Non-pigmented ciliary epithelial cell (primary cell): ENCODE measurements at places on chromosomes 4 and X.

GRCh38 chr4:95641571-95641970 is 92.8 kb upstream of the UNC5C start:
- DNase-seq, result no peak

DNA sequence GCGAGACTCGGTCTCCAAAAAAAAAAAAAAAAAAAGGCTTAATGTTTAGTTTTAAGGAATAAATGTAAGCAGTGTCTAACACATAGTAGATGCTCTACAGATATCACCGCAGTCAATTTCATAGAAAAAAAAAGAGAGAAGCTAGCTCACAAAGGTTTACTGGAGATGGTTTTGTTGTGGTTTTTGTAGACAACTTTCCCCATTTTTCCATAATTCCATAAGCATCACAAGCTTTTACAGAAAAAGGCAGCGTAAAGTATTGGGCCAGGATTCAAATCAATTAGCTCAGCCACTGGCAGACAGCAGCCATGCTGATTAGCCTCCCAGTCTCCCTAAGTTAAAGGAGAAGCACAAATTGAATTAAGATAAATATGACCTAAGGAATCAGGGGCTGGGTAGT is 1.5 kb downstream of the GRSF1 start:
- no peak for DNase-seq

- no peak for DNase-seq
Measured at GRCh38 chr4:3114377-3114776, 39.9 kb downstream of the HTT start.

DNA sequence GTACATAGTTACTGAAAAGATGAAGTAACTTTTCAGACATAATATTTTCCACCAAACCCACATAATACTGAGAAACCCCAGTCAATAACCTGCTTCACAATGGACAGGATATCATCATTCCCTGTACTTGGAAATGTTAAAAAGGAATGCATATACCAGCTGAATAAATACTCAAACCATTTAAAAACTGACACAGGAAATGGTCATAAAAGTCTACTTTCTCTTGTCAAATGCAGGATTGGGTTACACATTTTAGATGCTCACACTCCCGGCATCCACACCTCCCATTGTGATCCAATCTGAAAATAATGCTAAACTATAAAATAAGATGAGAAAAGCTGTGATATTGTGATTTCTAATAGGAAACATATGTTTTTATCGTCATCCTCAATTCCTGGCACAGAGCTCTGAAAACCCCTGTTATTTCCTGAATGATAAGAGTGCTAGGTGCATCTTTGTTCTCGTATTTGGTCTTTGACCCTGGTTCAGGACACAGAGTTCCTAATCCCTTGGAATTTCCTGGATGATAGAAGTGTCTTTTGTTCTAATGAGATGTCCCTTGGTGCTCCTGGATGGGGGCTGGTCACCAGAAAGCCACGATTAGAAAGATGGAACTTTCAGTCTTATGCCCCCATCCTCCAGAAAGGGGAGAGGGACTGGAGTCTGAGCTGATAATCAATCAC is 821.3 kb downstream of the TRIML1 start:
- DNase-seq, result no peak

GRCh38 chrX:2707334-2707760 is 16.3 kb downstream of the CD99 start:
- no peak for DNase-seq
